Hippocampal formation (tissue), 2 donors: ENCODE measurements at places on chromosomes 12 and 14.

GRCh38 chr12:89756585-89757398, 48.2 kb upstream of the ATP2B1 start:
- peak; percentile 2 for DNase-seq

- DNase-seq: no peak
These were observed 165.2 kb upstream of the OTX2 start for GRCh38 chr14:56975521-56975920.

DNA sequence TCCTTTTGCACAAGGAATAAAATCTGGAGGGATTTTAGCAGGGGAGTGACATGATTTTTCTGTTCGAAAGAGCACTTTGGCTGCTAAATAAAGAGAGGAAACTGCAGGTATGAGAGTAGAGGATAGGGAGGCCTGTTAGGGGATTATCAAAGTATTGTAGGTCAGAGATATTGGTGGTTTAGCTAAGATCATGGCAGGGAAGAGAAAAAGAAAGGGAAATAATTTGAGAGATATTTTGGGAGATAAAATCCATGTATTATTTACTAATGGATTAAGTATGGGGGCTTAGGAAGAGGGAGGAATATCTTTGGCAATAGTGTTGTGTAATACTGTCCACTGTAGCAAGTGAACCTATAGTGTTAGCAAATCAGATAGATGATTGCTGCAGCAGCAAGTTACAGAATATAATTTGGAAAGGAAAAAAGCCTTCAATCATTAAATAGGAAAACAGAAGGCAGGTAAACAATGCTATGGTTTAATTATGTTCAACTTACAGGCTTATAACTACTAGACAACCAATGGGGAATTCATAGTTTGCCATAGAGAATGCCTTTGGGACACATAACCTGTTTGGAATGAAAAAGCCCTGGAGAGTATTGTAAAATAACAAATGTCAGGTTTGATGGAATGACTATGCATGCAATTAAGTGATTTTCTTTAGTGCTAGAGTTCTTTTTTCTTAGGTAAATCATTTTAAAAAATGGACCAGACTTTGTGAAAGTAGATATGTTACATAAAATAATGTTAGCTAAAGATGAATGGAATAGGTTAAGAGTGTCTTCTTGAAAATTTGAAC, 50.5 kb downstream of the ADIPOR2 start:
- no peak for DNase-seq

GRCh38 chr14:28774764-28775735, 8.5 kb downstream of the FOXG1 start:
- no peak for DNase-seq

- no peak for DNase-seq
These were observed 682 bp downstream of the KIAA0586 start for GRCh38 chr14:58428118-58428683.

- no peak for DNase-seq
These were observed 52.8 kb upstream of the CNOT2 start for GRCh38 chr12:70190262-70191010.

DNA sequence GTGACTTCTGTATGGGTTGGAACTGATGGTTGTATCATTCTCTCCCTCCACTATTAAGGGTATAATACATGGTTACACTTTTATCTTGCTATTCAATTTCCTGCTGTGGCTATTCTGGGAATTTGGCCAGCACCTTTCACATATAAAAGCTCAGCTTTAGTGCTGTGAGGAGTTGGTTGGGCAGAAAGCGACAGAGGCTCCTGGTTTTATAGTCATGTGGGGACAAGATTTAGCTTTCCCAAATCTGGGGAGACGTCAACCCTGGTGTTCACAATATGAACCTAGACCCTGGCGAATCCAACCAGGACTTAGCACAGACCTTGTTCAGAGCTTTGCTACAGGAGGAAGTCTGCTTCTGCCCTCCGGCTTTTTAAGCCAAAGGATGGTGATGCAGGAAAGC, 36.5 kb downstream of the FOS start:
- DNase-seq: no peak

- no peak for DNase-seq
These were observed 23.4 kb downstream of the KIF26A start for GRCh38 chr14:104161602-104162367.

DNA sequence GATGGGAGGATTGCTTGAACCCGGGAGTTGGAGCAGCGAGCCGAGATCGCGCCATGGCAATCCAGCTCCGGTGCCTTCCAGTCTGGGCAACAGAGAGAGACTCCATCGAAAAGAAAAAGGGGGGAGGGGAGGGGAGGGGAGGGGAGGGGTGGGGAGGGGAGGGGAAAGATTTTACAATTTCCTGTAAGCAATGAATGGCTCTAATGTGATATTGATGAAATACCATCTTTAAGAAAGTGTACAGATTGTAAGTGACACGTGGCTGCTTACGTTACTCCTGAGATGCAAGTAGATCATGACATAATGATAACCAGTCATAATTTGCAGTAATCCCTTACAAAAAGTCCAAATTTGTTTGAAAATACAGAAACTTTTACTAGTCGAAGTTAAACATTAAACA, 1.4 kb downstream of the SLC25A21 start:
- DNase-seq: no peak
